ENCODE measurements at places on chromosomes 1 and 21.

GRCh38 chr1:26288311-26288941, 8.5 kb downstream of the SH3BGRL3 start:
- DNase-seq, result no peak

GRCh38 chr1:180793451-180793850, 119.2 kb upstream of the KIAA1614 start:
- no peak for DNase-seq

GRCh38 chr1:47213230-47213963, 18.6 kb downstream of the TAL1 start:
- no peak for DNase-seq

DNA sequence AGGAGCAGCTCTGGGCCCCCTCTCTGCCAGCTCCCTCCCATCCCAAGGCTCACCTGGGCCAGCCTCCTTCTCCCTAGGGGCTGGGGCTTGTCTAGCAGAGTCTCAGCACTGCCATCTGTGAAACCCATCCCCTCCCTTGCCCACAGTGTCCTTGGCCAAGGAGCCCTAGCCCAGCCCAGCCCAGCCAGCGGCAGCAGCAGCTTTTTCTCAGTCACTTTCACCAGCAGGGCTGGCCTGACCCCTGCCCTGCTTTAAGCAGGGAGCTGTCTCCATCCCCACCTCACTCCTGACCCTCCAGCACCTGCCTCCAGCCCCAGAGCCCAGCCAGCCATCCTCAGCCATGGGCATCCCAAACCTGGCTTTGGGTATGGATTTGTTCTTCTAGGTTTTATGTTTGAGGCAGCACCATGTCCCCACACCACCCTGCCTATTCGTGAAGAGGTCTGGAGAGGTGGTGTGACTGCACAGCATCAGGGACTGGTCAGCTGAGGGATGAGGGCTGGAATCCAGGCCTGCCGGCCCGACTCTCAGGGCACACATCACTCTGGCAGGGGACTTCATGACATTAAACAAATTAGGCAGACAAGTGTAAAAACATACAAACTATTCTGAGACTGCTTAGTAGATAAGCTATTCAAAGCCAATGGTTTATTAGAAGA, 36.1 kb upstream of the ABCG1 start:
- DNase-seq, result no peak

- no peak for DNase-seq
These were observed 131.4 kb downstream of the HS2ST1 start for GRCh38 chr1:87045761-87046304.

- DNase-seq, result peak; percentile 41
These were observed 186.4 kb upstream of the ZNHIT6 start for GRCh38 chr1:85894651-85895050.

Data from tibial nerve (tissue), 4 donors.